Effector CD8-positive, alpha-beta T cell (primary cell): ENCODE measurements at places on chromosomes 7 and 10.

- no peak for DNase-seq
These were observed 430.4 kb downstream of the NEBL start for GRCh38 chr10:20466731-20467130.

DNA sequence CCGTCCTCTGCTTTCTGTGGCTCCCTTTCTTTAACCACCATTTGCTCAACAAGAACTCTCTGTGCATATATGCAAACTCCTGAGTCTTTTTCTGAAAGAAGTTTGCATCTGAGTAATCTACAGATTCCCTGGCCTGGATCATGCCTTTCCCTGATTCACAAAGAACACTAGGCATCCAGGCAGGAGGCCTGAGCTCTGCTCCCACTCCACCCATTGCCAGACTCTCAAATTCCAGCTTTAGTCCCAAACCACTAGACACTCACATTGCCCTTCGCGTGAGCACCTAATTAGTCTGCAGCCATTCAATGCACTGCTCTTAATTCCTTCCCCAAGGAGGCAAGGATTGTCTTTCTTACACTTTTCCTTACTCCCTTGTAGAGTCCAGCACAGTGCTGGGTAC, 60.9 kb downstream of the ABCC2 start:
- DNase-seq, result no peak

DNA sequence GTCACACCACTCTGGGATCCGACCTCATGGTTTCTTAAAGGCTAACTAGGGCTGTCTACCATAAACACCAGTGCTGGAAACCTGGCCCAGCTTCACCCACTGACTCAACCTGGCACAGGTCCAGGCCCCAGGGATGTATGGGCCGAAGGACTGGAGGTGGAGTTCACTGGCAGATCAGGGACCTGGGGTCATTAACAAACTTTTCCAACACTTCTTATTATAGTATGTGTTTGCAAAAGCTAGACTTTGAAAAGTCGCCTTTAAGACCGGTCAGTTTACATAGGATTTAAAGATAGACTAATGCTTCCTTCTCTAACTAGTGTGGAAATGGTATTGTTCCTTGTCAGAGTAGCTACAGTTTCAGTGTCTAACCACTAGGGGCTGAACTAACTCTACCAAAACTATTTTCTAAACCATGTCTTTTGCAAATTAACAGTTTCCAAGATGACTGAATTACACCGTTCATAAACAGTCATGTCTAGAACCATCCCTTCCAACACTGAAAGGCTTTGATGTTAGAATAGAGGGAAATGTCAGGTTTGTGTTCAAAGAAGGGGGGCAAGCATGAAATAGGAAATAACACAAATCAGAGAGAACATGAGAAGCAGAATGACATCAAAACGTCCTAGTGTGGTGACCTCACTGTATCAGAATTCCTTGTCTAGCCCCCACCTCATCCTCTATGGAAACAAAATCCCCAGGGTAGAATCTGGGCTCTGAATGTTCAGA, 29.7 kb downstream of the STN1 start:
- no peak for DNase-seq

DNA sequence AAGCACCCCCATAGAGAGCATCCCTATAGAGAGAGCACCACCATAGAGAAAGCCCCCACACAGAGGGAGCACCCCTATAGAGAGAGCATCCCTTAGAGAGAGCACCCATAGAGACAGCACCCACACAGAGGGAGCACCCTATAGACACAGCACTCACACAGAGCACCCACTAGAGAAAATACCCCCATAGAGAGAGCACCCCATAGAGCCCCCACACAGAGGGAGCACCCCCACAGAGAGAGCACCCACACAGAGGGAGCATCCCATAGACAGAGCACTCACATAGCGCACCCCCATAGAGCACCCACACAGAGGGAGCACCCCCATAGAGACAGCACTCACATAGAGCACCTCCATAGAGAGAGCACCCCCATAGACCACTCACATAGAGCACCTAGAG, 48.6 kb downstream of the INSIG1 start:
- DNase-seq, result no peak

- peak; percentile 12 for DNase-seq
These were observed 120.0 kb upstream of the PLPP4 start for GRCh38 chr10:120336911-120337540.

DNA sequence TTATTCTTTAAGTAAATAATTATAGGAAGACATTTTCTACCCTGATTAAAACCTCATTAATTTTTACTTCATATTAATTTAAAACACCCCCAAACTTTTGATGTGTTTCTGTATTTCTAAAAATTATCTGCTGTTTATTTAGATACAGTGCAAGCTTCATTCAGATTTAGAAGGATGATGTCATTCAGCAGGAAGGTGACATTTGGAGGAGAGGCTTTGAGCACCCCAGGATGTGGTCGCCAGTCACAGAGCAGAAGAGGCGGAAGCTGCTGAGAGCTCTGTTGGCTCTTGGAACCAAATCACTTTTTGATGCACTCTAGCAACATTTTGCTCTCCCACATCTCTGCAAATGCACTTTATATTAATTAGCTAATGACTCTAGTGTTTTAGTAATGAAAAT, 233.9 kb upstream of the CACNA2D1 start:
- DNase-seq, result peak; percentile 9

DNA sequence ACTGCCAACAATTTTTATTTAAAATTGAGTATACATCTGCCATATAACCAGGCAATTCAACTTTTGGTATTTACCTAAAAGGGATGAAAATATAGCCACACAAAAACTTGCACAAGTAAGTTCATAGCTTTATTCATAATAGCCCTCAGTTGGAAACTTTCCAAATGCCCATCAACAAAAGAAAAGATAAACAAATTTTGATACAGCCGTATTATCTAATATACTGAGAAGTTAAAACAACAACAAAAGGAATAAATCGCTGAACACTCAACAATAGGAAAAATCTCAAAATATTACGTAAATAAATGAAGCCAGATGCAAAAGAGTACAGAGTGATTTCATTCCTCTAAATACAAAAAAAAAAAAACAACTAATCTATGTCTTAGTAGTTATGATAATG, 399.2 kb upstream of the SEMA3D start:
- DNase-seq, result no peak

DNA sequence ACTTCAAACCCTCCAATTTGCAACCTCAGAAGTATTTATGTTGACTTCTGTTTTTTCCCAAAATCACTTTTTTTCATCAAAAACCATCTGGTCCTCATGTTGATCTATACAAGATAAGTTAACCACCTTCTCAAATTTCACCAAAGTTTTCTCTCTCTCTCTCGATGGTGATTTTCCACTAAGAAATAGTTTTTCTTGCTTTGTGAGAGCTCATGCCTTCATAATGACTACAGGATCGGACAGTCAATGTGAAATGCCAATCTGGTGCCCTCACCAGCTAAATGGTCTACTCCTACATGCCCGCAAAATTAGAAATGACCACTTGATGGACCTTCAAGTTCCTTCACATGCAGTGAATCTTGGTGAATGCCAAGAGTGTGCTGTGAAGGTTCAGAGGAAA, 40.4 kb downstream of the CNNM1 start:
- no peak for DNase-seq
